ENCODE measurements at places on chromosomes 1 and 21.

DNA sequence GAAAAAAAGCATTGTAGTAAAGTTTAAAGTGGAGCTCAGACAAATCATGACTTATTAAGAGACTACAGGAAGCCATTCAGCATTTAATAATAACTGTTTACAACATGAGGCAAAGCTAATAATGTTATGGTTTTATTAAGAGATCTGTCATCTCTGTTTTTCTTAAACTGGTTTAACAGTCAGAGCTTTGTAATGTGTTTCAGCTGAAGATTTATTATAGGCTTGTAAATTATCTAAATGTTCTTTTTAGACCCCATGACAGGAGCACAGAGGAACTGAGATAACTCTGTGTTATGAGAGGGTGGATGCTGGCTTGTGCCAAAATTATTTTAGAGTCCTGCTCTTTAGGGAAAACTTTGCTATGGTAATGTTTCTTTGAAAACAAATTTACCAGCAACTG lies 38.0 kb upstream of the RWDD3 start:
- DNase-seq: no peak

DNA sequence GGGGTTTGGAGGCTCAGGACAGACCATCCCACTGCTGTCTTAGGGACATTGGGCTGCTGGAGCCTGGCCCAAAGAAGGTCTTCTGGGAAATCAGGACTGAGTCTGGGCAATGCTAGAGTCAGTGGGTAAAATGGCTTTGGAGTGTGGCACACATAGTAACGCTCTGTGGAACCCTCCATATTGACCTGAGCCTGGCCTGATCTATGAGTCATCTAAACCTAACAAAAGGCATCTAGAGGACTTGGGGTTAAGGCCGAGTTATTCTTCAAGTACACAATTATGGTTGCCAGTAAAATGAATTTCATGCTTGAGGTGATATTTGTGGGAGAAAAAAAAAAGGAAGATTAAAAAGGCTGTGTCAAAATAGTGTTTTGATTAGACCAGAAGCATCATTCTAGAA lies 77.7 kb downstream of the ST6GALNAC5 start:
- DNase-seq: no peak

GRCh38 chr1:57345916-57346315 lies 77.9 kb downstream of the DAB1 start:
- no peak for DNase-seq

DNA sequence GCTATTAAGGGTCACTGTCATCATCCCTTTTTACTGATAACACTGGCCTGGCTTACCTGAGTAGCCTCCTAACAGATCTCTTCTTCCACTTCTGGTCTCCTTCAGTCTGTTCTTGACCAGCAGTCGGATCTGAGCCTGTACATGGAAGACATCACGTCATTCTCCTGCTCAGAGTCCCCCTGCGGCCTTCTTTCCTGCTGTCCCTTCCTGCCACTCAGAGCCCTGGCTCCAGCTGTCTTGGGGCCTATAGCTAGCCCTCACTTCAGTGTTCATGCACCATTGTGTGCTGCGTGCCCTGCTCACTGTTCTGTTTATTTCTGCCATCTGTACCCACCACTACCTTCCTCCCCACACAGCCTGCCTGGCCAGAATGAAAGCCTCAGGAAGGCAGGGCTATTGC lies 8.4 kb downstream of the ADARB1 start:
- DNase-seq: no peak

DNA sequence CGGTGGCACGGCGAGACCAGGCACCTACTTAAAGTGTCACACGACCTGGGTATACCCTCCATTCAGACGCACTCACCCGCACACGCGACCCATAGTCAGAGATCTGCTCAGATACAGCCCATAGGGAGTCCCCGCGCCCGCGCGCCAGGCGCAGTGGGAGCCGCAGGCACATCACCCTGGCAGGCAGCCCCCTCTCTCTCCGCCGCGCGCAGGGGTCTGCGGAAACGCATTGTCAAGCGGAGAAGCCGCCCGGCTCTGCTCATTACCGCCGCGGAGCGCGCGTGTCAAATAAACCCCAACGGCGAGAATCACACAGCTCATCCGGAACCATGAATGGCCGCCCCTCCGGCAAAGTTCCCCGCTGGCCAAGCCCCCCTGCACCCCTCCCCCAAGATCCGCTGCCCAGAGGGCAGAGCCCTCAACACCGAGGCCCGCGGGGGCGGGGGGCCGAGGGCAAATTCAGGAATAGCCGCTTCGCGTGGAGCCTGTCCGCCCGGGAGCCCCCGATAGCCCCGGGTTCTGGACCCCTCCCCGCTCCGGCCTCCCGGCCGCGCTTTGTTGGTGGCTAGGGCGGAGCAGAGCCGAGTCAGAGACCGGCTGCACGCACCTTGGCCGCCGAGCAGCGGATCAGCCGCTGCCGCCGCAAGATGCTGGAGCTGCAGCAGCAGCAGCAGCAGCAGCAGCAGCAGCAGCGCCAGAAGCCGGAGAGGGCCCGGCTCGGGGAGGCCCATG lies 522 bp downstream of the LRP8 start:
- peak; percentile 61 for DNase-seq
